ENCODE measurements at places on chromosomes 11 and 22. TPM values are rescaled to one million over a fixed set of nuclear protein-coding genes. Genes with fewer than 3 reads are reported as not detected.

Gene LYVE1
- total RNA-seq = not detected

Gene LIPT2
- total RNA-seq = 10.7 TPM

Gene TSPO
- total RNA-seq = 45.6 TPM

Gene NAV2
- total RNA-seq = 0.64 TPM

Gene HBB
- 0.45 TPM for total RNA-seq

Gene HBG2
- not detected for total RNA-seq

Gene P2RY6
- not detected for total RNA-seq

Gene MS4A3
- total RNA-seq = not detected

Gene XKR3
- not detected for total RNA-seq

Gene F2
- total RNA-seq = not detected

Gene CECR2
- not detected for total RNA-seq

Gene NOX4
- total RNA-seq = not detected

Gene CARNS1
- 10.0 TPM for total RNA-seq

Gene PRODH
- not detected for total RNA-seq

Gene MACROD1
- total RNA-seq = 6.0 TPM

Gene VSIG2
- total RNA-seq = not detected

Gene GLYATL2
- not detected for total RNA-seq

Gene EMSY
- total RNA-seq = 20.9 TPM

Gene FIBIN
- not detected for total RNA-seq

Gene PGR
- total RNA-seq = not detected

Gene SEPTIN5
- total RNA-seq = 0.75 TPM

Gene SREBF2
- 69.9 TPM for total RNA-seq

Gene CRYBB3
- total RNA-seq = not detected

Gene SPTBN2
- total RNA-seq = not detected

Gene OR8A1
- not detected for total RNA-seq

Gene MUC2
- total RNA-seq = not detected

Gene PARVG
- total RNA-seq = 142 TPM

Gene PTPRCAP
- total RNA-seq = 134 TPM

Gene PRR5
- 31.6 TPM for total RNA-seq

Gene CSF2RB
- total RNA-seq = 1.5 TPM

Gene SCGB1C1
- total RNA-seq = not detected

Gene KRTAP5-11
- not detected for total RNA-seq

Gene OR9G4
- not detected for total RNA-seq

Gene CABP4
- 8.5 TPM for total RNA-seq

Gene C11orf91
- 0.45 TPM for total RNA-seq

Gene NELL1
- not detected for total RNA-seq
